Lung microvascular endothelial cell (primary cell): ENCODE measurements at places on chromosomes 5 and 9.

- DNase-seq: no peak
Measured at GRCh38 chr5:138276402-138277054, 2.1 kb upstream of the GFRA3 start.

DNA sequence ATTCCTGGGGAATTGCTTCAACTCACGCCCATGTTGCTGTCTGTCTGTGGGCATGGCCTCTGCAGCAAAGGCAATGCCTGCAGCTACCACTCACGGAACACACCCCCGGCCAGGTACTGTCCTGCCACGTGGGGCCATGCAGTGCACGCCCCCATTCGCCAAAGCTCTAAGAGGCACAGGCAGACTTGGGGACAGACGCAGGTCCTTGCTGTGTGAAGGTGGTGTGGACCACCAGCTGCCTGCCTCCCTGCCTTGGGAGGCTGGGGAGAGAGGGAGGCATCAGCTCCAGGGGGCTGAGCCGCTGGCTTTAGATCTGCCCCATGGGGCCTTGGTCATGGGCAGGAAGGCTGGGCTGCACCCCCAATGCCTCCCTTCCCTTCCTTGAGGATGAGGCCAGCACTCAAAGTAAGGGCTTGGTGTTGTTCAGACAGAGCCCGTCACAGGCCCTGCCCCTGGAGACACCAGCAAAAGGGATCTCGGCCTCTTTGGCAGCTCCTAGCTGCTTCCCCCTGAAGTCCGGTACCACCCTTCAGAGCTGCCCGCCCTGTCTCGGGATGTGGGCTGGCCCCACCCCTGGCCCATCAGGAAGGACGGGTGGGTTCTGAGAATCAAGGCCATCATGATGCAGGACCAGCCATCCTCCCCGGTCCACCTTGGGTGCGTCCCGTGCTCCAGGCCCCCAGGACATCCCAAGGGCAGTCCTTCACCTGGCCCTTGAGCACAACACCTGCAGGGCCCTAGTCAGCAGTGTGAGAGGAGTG lies 2.3 kb downstream of the GRIN1 start:
- DNase-seq: no peak

DNA sequence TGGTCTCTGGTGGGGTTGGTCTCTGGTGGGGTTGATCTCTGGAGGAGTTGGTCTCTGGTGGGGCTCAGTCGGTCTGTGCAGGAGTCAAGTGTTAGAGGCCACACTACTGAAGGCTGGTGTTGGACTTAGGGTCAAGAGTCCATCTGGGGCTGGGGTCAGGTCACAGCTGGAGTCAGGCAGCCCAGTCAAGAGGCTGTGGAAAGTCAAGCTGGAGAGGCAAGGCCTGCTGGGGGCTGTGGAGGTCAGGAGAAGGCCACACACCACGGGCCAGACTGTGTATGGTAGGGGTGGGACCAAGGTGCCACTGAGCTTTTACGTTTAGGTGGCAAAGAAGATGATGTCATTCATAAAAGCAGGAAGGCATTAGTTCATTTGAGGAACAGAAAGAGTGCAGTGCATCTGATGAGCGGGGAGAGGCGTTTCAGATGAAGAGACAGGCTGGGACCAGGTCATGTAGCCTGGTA lies 16.7 kb upstream of the CD74 start:
- DNase-seq: no peak

- DNase-seq: no peak
Measured at GRCh38 chr5:135449644-135450043, 2.5 kb upstream of the DCANP1 start.

DNA sequence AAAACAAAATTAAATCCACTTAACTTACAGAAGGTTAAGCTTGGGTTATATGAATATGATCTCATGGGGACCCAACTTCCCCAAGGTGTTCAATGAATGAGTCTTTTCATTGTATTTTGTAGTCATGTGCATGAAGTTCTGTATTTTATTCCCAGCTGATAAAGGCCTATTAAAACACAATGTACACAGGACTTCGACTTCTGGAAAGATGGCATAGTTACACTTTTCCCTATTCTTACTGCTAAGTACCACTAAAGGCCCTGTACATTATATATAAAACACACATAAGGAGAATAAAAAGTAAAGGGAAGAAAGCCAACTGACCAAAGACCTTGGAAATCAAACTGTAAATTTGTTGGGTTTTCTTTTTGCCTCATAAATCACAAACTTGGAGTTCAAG lies 222.4 kb downstream of the SAXO1 start:
- DNase-seq: no peak

DNA sequence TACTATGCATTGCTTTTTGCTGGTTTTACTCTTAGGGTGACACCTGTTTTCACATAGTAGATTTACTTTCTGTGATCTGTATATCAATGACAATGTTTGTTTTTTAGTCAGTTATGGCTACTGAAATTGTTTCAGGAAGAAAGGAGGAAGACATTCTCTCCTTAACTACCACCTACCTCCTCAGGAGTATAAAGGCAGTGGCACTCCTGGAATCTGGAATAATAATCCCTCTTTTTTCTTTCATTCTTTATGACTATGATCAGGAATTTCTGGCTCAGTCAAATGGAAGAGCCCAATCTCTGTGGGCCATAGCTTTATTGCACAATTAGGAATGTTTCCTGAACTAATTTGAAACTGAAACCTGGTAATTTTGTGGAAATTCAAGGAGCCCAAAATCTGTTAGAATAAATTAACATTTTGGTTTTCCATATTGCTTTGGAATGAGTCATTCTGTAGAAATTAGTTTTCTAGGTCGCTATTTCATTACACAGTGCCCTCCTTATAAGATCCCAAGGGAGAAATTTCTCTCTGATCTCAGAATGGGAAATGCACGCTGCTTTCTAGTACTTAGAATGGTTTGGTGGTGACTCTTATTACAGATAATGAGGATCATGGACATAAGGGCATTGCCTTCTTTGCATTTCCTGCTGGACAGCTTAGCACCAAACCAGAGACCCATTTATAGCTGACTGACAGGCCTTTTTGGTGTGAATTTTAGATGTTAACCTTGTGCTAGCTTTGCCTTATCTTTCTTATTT lies 95.3 kb upstream of the VLDLR start:
- no peak for DNase-seq

- no peak for DNase-seq
Measured at GRCh38 chr9:137145731-137146526, 7.0 kb downstream of the GRIN1 start.

- no peak for DNase-seq
Measured at GRCh38 chr9:114220061-114220541, 64.8 kb downstream of the COL27A1 start.

DNA sequence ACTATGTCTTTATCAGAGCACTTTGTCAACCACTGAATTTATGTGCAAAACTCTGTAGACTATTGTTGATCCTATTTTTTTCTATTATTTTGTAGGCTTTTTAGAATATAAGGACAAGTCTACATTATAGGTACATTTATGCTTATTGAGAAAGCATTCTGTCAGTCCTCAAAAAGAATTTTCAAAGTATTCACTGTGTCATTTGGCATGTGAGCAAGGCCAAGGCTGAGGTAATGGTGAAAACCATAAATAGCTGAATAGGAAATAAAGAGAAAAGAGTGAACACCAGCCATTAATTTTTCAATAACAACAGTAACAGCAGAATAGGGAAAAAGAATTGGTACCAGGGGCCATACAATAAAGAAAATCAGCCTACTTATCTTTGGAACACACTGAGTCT lies 21.0 kb downstream of the SKIC3 start:
- DNase-seq: peak; percentile 14

GRCh38 chr5:1203311-1203967 lies 2.0 kb downstream of the SLC6A19 start:
- no peak for DNase-seq

GRCh38 chr5:31033295-31033694 lies 160.2 kb upstream of the CDH6 start:
- no peak for DNase-seq

DNA sequence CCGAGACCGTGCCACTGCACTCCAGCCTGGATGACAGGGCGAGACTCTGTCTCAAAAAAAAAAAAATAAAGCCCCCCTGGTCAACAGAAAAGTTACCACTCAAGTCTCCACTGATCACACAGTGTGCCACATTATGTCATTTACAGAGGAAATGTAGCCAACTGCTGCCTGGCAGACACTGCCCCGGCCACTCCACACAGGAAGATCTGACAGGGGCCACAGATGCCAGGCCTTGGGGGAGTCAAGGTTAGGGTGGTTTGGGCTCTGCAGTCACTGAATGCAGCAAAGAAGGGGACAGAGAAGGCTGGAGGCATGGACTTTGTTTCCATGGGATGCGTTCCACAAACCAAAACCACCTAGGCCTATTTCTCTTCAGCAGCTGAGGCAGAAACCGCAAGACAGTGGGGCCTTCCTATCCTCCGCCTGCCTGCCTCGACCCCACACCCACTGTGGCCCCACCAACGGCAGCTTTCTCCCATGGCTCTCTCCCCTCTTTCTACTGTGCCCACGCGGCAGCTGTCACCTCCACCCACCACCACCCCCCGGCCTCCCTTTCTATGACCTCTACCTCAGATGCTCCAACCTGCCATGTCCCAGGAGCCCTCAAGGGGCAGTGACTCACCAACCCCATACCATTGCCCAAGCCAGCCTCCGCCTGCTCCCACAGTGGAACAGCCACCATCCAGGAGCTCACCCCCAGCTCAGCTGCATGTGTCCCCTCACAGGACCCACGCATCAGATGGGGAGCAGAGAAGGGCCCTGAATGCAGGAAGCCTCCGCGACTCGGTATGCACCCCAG lies 12.4 kb downstream of the IPPK start:
- no peak for DNase-seq

DNA sequence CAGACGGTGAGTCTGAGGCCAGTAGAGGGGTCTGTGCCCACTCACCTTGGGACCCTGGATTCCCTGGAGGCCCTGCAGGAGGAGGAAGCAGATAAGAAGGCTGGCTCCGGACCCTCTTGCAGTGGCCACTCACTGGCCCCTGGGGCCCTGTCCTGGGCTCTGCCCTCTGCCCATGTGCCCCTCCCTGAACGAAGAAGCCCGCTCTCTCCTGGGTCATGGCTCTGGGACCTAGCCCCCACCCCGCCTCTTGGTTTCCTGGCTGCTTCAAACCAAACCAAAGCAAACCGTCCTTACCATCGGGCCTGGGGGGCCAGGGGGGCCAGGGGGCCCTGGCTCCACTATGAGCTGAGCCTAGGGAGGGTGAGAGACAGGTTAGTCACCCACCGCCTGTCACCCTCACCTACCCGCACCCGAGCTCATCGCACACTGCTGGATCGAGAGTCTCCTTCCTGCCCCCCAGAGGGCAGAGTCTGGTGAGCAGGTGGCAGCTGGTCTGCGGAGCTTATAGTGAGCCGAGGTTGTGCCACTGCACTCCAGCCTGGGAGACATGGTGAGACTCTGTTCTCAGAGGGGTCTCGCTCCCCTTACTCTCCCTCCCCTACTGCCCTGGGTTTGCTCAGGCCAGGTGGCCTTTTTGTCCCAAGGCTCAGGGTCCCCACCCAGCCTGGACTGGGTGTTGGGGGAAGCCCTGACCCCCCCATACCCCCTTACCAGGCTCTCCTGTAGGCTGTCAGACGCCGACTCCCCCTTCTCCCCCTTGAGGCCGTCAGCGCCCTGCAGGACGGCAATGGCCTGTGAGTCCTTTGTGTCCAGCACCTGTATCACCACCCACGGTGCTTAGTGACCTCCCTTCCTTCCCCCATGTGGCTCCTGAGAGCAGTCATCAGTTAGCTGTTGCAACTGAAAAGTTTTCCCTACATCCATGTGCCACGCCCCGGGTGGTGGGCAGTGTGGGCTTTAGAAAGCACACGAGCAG lies 15.2 kb upstream of the PHYKPL start:
- no peak for DNase-seq

GRCh38 chr5:40386289-40386688 lies 293.4 kb upstream of the PTGER4 start:
- DNase-seq: no peak

DNA sequence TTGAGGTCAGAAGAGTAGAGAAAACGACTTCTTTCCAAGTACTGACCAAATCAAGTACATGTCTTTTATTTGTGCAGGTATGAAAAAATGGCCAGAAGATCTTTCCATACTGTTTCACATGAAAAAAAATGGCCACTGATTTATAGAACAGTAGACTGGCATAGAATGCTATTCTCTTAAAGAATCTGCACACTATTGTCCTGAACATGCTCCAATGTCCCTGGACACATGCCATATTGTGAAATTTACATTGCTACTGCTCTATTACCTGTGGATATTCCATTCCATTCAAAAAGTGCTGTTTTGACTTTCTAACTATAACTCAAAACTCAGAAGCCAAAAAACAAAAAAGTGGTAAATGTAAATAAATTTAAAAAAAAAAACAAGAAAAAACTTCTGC lies 60.6 kb downstream of the FBXL17 start:
- DNase-seq: no peak

- no peak for DNase-seq
Measured at GRCh38 chr5:151718646-151719045, 31.9 kb upstream of the SPARC start.

DNA sequence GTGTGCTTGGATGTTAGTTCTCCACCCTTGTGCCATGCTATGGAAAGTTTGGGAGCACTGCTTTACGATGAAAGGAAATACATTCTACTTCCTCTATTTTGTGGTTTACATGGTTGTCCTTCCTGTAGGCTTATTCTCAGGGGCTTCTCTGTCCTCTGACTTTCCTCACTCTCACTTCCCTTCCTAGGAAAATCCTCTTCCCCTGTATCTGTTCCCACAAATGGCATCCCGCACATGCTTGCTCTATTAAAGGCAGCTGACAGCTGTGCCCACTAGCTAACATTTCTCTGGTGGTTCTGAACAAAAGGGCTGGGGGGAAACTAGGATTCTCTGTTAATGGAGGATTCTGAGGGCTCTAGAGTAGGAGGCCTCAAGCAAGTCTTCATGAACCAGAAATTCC lies 52.4 kb downstream of the FAM170A start:
- DNase-seq: no peak

- no peak for DNase-seq
Measured at GRCh38 chr5:137754961-137755762, 999 bp upstream of the HNRNPA0 start.

DNA sequence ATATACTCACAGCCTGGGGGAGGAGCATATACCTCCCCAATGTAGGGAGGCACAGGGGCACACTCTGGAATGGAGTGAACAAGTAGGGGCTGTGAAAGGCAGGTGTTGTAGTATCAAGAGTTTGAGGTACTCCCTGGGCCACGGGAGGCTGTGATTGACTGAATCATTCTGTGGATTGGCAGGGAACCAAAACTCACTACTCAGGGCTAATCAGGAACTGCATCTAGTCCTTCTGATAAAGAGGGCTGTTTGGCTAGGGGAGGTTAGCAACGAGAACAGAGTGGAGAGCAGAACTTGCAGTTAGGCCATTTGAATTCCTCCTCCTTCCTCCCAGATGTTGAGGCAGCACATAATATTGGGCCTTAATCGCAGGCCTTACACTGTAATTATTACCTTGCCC lies 369.2 kb upstream of the MPDZ start:
- peak; percentile 28 for DNase-seq

GRCh38 chr5:154972476-154973080 lies 31.7 kb downstream of the MRPL22 start:
- peak; percentile 75 for DNase-seq

DNA sequence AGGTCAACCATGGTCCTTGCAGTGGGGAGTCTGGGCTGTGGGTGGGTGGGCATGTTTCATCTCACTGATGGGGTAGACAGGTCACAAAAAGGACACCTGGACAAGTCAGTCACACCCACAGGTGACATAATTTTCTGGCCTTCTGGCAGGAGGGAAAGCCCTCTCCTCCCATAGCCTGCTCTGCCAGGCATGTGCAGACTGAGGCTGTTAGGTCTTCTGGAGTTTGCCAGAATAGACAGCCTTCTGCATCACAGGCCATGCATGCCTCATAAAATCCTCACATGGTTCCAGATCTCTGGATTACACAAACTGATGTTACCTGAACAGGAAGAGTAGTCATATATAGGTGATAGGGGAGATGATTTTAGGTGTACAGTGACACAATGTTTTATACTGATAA lies 49.1 kb downstream of the ARHGAP26 start:
- no peak for DNase-seq
